NCI-H146 (cell line): ENCODE measurements at places on chromosomes 6 and 20.

GRCh38 chr20:59018817-59019216 lies 412 bp upstream of the TUBB1 start:
- DNase-seq: no peak

DNA sequence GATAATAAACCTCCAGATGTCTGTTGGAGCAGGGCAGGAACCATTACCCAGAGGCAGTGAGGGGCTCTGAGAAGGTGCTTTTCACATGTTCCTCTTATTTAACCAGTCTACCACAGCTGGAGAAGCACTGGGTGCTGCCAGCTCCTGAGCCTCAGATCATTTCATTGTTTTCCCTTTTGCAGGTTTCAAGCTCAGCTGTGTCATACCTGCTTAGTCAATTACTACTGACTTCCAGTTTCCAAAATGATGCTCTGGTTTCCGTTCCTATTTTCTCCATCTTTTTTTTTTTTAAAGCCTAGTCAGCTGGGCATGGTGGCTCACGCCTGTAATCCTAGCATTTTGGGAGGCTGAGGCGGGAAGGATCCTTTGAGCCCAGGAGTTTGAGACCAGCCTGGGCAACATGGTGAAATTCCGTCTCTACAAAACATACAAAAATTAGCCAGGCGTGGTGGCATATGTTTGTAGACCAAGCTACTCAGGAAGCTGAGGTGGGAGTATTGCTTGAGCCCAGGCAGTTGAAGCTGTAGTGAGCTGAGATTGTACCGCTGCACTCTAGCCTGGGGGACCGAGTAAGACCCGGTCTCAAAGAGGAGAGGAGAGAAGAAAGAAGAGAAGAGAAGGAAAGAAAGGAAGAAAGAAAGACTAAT lies 6.7 kb downstream of the FLOT1 start:
- DNase-seq: no peak

DNA sequence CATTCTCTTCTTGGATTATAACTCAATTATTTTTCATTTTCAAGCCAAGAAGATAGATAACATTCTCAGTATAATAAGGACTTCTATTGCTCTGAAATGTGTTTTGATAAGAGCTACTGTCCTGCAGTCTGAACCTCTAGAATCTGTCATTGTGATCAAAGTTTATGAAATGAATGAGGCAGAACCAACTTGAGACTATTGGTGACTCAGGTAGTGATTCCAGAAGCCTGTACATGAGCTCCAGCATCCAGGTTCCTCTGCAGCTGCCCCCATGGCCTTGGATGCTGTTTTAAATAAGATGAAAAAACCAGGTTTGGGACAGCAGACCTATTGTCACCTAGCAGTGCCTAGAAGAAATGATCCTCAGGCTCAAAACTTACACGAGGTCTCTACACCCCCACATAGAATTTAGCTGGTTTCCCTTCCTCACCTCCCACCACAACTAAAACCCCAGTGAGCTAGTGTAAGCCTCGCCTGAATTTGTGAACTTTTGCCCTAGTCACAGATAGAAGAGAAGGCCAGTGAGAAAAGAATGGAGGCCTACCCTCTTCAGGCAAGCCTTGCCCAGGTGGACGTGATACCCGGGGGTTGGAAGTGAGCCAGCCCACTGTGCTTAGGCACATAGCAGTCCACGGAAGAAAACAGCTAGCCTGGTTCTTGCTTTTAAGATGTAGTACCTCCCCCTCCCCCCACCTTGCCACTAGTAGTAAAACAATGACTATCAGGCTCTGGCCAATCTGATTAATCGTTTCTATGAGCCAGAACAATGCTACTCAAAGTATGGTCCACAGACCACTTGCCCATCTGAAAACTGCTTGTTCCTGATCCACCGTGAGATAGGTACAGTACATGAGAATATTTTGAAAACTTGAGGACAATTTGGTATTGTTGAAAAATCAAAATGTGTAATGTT lies 73.0 kb upstream of the SYNJ2 start:
- no peak for DNase-seq

GRCh38 chr6:148689168-148689567 lies 57.7 kb upstream of the UST start:
- DNase-seq: no peak

DNA sequence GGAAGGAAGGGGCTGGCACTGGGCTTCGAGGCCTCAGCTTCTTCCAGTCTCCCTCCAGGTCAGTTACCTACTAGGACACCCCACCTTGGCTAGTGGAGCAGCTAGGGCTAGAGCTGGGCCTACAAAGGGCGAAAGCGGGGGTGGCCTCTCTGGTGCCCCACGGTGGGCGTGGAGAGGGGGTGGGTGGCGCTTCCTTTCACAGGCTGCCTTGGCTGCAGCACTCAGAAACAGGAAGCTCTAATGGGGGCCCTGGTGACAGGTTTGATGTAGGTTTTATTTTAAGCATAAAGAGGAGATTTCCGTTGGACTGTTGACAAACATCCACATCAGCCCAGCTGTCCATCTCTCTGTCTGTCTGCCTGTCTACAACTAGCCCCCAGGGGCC lies 13.4 kb downstream of the FAM110A start:
- no peak for DNase-seq
